ENCODE measurements at places on chromosomes 12 and 14.

DNA sequence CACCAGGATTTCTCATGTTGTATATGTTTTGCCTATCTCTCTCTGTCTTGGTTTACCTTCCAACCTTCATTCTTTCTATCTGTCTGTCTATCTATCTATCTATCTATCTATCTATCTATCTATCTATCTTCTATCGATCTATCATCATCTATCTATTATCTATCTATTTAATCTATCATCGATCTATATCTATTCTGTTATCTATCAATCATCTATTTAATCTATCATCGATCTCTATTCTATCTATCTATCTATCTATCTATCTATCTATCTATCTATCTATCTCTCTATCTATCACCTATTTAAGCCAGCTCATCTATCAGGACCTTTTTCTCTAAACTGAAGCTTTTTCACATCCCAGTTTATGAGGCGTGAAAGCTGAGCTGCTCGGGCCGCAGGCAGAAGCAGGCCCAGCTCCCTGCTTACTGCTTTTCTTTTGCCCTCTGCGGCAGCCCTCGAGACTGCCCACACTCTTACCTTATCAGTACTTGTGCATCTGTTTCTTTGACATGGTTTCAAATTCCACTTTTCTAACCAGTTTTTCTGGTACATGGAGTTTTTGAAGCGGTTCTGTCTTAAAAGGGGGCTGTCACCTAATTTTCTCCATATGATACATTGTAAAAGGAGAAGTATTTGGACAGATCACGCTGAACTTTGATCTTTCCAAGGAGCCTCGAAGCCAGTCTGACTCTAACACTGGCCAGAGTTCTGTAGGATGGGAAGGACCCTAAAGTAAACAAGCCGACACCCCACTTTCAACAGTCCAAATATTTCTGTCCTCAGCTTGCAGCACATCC, 44.4 kb upstream of the GSG1 start:
- DNase-seq = no peak

- no peak for DNase-seq
These were observed 15.8 kb downstream of the KRT2 start for GRCh38 chr12:52636189-52636588.

GRCh38 chr12:7970475-7971252, 34.7 kb upstream of the SLC2A3 start:
- peak; percentile 24 for DNase-seq

DNA sequence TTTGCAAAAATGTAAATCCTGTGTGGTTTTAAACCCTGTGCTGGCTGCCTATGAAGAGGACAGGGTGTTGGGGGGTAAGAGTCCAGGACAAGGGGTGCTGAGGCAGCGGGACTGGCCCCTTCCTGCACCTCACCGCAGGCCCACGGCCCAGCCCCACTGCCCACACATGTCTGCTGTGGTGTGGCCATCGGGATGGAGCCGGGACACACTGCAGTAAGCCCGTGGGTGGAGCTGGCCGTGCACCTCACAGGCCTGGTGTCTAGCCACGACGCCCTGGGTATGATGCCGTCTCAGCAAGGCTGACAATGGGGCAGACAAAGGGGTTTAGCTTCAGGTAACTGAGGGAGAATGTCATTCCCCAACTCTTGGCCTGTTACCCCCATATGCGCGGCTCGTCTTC, 19.6 kb downstream of the AMN start:
- DNase-seq = no peak

DNA sequence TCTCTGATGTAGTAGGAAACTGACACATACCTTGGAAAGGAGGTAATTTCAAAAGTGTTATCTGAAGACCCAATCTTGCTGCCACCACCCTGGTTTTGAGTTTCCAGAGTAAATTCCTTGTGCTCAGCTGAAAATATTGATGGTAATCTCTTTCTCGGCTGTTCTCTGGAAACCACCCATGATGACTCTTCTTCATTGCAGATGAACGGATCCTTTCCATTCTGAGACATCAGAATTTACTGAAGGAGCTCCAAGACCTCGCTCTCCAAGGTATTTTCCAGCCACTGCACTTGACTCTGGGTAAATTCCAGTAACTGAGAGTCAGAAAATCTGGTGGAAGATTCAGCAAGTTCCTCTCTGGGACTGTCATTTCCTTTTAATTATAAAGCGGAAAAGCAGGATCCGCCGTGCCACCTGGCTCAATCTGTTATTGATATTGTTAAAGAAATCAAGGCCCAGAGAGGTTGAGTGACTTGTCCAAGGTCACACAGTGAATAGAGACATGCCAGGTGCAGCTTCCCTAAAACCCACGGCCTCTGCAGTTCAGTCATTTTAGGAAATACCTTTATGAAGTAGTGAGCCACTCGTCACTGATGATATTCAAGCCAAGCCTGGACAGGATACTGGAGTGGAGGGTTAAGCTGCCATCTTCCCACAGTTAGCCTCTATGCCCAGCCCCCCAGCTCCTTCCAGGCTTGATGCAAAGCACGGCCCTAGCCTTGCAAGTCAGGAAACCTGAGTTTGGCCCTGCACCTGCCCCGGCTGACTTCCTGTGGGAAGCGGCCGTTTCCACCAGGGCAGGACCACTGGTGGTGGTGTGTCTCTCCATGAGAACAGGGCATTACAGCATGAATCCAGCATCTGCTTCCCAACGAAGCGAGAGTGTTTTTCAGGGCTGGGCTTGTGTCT, 4.7 kb downstream of the CHGA start:
- no peak for DNase-seq

- DNase-seq = no peak
These were observed 263.3 kb downstream of the RASSF9 start for GRCh38 chr12:85572956-85573355.

GRCh38 chr14:95270203-95270602, 49.5 kb downstream of the CLMN start:
- no peak for DNase-seq

DNA sequence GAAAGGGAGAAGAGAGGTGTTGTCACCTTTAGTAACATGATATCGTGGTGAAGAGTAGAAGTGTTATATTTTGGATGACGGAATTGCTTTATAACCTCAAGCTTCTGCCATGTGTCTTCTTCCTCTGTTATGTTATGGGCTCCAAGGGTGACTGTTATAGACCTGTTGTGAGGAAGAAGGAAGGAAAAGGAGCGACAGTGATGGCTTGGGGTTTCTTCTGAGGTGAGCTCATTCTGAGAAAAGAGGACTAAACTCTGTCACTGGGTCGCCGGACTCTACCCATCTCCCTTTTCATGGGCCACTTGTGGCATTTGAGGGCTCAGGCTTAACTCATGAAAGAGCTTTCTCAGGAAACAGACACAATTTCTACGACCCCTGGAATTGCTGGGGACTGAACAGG, 1.6 kb downstream of the CMA1 start:
- DNase-seq = no peak
